ENCODE measurements at places on chromosomes 2 and 18. TPM values are rescaled to one million over a fixed set of nuclear protein-coding genes. Genes with fewer than 3 reads are reported as not detected.

Gene SP140
- total RNA-seq: 0.40 TPM

Gene SH2D6
- 0.40 TPM for total RNA-seq

Gene AQP12A
- total RNA-seq: not detected

Gene ZSWIM2
- not detected for total RNA-seq

Gene POTEC
- total RNA-seq: not detected

Gene HOXD3
- not detected for total RNA-seq

Gene INHBB
- total RNA-seq: 0.12 TPM

Gene OTOS
- total RNA-seq: not detected

Gene SERPINB12
- not detected for total RNA-seq

Gene ZNF519
- total RNA-seq: 3.7 TPM

Gene NABP1
- 27.7 TPM for total RNA-seq

Gene MEP1B
- not detected for total RNA-seq

Gene SFT2D3
- total RNA-seq: 4.4 TPM

Gene CRACDL
- 0.13 TPM for total RNA-seq

Gene MYO3B
- 0.12 TPM for total RNA-seq

Gene PIEZO2
- 0.31 TPM for total RNA-seq

Gene HDLBP
- 1,448 TPM for total RNA-seq

Gene IL1R2
- total RNA-seq: 0.66 TPM

Gene IL36G
- total RNA-seq: not detected

Gene NDUFV2
- 106 TPM for total RNA-seq

Gene RIT2
- not detected for total RNA-seq

Gene NEU4
- not detected for total RNA-seq

Gene RBKS
- 2.3 TPM for total RNA-seq

Gene GRHL1
- total RNA-seq: 0.19 TPM

Gene SLC8A1
- total RNA-seq: 31.2 TPM

Gene CABYR
- 1.5 TPM for total RNA-seq

Gene SGPP2
- total RNA-seq: not detected

Gene SAG
- total RNA-seq: not detected

Gene INHA
- total RNA-seq: 0.25 TPM

Gene SSB
- 102 TPM for total RNA-seq

Gene PAIP2B
- total RNA-seq: 0.26 TPM

Gene RGPD4
- total RNA-seq: under 0.01 TPM

Gene PLEK
- 0.13 TPM for total RNA-seq

Gene ALPI
- total RNA-seq: not detected

Gene BMP10
- not detected for total RNA-seq

Gene ALPG
- total RNA-seq: not detected

Gene BBS5
- 5.7 TPM for total RNA-seq

Gene FSHR
- total RNA-seq: not detected

Gene MYO5B
- 0.06 TPM for total RNA-seq

Gene GEN1
- total RNA-seq: 10.1 TPM

Gene UGT1A5
- not detected for total RNA-seq

Gene CD302
- 9.0 TPM for total RNA-seq

Gene THSD7B
- total RNA-seq: 0.40 TPM

Gene SERPINB3
- not detected for total RNA-seq

Gene LGALSL
- 11.1 TPM for total RNA-seq

Gene TCF4
- 122 TPM for total RNA-seq

Gene YES1
- 91.6 TPM for total RNA-seq

Measured in aortic smooth muscle cell (primary cell).